ENCODE measurements at places on chromosomes 4 and X. TPM values are rescaled to one million over a fixed set of nuclear protein-coding genes. Genes with fewer than 3 reads are reported as not detected.

DNA sequence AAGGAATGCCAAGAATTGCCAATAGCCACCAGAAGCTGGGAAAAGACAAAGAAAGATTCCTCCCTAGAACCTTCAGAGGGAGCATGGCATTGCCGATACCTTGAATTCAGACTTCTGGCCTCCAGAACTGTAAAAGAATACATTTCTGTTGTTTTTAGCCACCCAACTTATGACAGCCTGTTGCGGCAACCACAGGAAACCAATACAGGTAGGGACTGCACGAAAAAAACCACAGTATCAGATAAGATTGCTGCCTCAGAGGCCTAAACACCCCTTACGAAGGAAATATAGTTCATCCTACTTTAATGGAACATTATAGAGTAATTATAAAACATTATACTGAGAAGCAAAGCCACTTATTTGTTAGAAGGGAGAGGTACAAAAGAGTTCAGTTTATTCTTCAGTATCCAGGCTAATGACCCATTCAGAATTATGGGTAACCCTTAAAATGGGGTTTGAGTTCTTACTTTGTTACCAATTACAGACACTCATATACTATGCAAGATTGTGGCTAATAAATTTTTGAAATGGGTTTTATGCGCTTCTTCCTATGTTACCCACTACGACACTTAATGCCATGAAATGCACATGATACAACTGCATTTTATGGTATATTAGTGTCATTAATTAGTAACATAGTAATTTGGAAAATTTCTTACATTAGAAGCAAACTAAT lies 37.4 kb upstream of the SMIM10L2A start:
- no peak for DNase-seq

- DNase-seq: no peak
Observed at GRCh38 chrX:143121477-143121876, 95.7 kb downstream of the SPANXN4 start.

- DNase-seq: no peak
Observed at GRCh38 chr4:15703439-15703838, 574 bp downstream of the BST1 start.

GRCh38 chr4:121041307-121042090 lies 30.8 kb downstream of the NDNF start:
- DNase-seq: no peak

Gene SYN1
- total RNA-seq: 0.68 TPM

Gene SFRP2
- 12.1 TPM for total RNA-seq
